ENCODE measurements at places on chromosomes 3 and 15. TPM values are rescaled to one million over a fixed set of nuclear protein-coding genes. Genes with fewer than 3 reads are reported as not detected.

SCN5A gene
- 1.4 TPM for polyA plus RNA-seq

- DNase-seq, result no peak
Measured at GRCh38 chr15:88204584-88204983, 52.0 kb downstream of the NTRK3 start.

DNA sequence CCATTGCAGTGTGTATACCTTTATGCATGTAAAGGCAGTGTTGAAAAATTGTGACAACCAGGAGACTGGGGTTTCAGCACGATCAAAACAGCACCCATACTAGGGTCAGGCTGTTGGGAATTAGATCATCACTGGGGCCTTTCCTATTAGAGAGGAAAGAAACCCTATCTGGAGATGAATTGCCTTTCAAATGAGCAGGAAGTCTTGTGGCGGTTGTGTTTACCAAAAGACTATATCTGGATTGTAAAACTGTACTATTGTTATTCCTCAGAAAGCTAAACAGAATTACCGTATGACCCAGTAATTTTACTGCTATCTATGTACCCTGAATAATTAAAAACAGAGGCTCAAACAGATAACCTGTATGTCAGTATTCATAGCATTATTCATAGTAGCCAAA, 10.1 kb downstream of the UBE2E1 start:
- DNase-seq, result no peak

DNA sequence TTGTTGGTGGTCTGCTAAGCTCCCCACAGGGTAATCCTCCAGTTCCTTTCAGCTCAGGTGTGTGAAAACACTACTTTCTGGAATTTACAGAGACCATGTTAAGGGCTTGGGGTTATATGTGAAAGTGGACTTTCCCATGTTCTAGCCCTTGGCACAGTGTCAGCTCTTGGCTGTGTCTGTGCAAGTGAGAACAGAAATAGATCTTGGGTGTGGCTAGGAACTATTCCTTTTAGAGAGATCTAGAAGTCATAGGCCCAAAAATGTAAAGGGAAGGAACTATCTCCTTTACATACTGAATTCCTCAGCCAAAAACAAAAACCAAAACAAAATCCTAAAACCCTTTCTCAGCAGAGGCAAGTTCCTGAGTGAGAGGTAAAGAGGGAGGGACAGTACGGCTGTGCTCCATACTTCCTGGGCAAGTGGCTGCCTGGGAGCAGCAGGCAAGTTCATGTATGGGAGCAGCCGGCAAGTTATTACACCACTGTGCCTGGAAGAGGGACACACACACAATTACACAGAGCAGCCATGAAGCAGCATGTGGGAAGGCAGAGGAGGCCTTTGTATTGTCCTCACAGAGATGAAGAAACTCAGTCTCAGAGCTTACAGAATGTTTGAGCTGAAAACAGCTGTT, 19.9 kb upstream of the C3orf62 start:
- DNase-seq, result no peak

BMF gene
- polyA plus RNA-seq, result 45.3 TPM

DNA sequence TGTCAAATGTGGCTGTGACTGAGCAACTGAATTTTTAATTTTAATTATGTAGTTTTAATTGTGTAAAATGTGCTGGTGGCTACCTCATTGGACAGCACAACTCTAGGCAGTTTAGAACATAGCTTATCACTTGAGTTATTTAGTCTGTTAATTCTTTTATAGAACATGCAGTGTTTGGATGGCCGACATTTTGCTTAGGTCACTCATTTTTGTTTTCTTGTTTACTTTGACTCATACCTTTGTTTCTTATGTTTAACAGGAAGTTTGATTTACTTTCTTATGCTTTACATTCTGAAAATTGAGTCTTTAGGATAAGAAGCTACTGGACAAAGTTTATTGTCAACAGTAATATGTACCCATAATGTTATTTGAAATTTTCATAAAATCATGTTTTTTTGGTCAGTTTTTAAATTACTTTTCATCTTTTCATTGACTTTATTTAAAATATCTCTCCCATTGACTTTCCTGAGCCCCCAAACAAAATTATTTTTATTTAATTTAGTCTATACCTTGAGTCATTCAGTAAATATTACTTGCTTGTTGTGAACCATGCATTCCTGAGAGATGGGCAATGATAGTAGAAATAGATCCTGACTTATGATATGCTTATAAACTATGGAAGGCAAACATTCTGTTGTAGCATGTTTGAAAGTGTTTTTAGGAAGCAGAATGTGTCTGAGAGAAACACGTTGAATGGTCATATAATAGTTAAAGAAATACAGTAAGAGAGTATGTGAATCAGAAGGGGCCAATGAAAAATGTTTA, 60.6 kb downstream of the TCF12 start:
- DNase-seq, result no peak

DNA sequence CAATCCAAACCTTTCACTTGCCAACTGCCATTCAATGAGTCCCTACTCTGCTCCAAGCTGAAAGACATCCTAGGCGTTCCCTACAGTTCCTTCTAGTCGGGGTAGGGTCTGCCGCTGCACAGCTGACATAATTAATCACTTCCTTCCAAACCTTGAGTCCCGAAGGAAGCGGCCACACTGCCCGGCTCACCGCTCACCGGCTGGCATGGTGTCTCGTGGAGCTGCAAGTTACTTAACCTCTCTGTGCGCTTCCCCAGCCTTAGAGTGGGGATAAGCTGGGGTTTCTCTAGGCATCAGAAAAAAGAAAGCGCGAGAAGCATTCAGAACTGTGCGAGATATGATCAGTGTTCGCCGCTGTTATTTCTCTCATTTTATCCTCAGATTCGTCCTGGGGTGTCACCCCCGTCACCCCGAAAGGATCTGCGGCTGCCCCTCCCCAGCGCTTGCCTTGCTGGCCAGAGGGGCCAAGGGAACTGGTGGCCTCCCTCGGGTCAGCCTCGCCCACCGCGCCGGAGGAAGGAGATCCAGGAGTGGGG, 748 bp downstream of the MRPS25 start:
- DNase-seq, result no peak

- peak; percentile 68 for DNase-seq
Measured at GRCh38 chr3:195863121-195864061, 45.0 kb downstream of the TNK2 start.

- DNase-seq, result no peak
Measured at GRCh38 chr3:27425896-27426565, 56.8 kb upstream of the NEK10 start.

DNA sequence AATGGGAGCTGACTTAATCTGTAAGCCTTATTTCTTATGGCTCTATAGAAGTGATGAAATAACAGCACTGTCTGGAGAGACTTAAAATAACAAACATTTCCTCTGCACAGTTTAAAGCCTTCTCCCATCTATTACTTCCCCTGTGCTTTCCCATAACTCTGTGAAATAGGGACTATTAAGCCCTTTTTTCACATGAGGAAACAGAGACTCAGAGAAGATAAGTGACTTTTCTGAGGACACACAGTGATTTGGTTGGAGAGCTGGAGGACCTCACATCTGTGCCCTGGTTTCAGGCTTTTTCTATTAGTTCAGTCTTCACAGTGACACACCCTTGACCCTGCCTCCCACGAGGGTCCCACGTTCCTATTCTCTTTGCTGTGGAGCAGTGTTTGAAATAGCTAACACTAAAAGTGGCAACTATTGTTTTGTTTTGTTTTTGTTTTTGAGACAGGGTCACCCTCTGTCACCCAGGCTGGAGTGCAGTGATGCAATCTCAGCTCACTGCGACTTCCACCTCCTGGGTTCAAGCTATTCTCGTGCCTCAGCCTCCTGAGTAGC, 82.9 kb downstream of the ST6GAL1 start:
- no peak for DNase-seq

GRCh38 chr3:168327856-168328255, 232.1 kb upstream of the GOLIM4 start:
- DNase-seq, result peak; percentile 30

CEMIP gene
- polyA plus RNA-seq, result 6.7 TPM
